ENCODE measurements at places on chromosomes 7 and 10. TPM values are rescaled to one million over a fixed set of nuclear protein-coding genes. Genes with fewer than 3 reads are reported as not detected.

UNCX gene
- total RNA-seq = not detected

- no peak for DNase-seq
These were observed 42.9 kb downstream of the CCDC186 start for GRCh38 chr10:114131094-114131493.

- no peak for DNase-seq
These were observed 80.6 kb downstream of the ORC5 start for GRCh38 chr7:104127204-104127603.

GRCh38 chr7:129298268-129298893, 73.6 kb downstream of the AHCYL2 start:
- DNase-seq = peak; percentile 59
